ENCODE measurements at places on chromosomes 7 and 10.

- no peak for DNase-seq
Measured at GRCh38 chr7:155289107-155289506, 8.6 kb upstream of the INSIG1 start.

GRCh38 chr10:60974463-60975149 lies 30.6 kb upstream of the RHOBTB1 start:
- no peak for DNase-seq

GRCh38 chr7:79284211-79284610 lies 169.3 kb downstream of the MAGI2 start:
- DNase-seq: no peak

DNA sequence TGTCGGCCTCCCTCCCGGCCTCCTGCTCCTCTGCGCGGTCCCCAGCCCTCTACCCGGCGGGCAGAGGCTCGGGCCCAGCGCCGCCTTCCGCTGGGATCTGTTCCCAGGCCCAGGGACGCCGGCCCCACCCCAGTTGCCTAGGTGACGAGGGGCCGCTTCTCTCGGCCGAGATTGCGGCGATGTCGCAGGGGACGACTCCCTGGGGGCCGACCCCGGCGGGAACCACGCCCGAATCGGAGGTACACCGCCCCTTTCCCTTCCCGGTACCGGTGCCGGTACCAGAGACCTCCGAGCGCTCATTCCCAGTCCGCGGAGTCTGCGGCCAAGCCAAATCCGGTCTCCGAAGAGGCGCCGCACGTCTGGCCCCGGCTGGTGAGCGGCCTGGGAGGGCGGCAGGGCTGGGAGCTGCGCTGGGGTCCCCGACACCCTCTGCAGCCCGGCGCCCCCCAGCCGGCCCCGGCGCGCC lies at the start of gene CABCOCO1:
TSS of gene CABCOCO1 (plus strand) at position 136 of the 466 bp plus-strand sequence. CDS start at position 180, 44 bp downstream.
- no peak for DNase-seq

DNA sequence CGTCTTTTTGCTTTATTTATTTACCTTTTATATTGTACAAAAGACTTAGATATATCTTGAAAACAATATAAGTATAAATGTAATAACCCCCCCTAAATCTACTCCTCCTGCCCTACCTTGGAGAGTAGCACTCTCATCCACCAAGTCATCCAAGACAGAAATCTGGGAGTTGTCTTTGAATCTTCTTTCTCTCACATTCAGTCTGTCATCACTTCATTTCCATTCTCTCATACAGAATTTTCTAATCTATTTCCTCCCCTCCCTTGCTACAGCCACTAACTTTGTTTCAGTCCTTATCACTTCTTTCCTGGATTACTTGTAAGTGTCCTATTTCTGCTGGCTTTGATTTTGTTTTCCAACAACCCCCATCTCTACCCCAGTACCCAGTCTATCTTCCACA lies 170.6 kb downstream of the SEMA3D start:
- no peak for DNase-seq

DNA sequence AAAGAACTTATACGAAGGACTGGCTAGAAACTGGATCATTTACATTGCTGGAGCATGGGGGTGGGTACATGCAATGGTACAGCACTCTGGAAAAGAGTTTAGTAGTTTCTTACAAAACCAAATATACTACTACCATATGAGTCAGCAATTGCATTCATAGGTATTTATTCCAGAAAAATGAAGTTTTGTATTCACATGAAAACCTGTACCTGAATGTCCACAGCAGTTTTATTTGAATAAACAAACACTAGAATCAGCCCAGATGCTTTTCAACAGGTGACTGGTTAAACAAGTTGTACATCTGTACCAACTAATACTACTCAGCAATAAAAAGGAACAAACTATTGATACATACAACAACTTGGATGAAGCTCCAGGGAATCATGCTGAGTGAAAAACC lies 3.4 kb downstream of the SCIN start:
- DNase-seq: no peak

DNA sequence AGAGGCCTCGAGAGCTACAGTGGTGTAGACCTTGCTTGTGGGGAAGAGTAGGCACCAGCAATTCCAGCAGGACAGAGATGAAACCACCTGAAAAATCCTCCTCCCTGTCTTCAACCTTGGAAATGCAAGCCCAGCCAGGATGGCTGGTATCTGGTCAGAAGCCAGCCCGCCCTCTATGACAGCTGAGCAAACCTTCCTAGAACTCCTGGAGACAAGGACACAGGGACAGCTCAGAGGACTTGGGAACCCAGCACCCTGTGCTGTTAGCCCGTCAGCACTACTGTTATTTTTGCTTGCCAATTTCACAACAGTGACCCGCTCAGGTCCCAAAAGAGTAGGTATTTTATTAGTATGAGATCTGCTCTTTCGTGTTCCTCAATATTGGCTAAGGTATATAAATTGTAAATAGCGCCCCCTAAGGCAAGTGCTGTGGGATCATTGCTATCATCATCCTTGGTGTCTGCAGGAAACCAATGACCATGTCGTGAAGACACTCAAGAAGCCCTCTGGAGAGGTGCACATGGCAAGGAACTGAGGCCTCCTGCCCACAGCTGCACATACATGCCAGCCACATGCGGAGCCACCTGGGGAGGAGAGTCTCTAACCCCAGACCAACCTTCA lies 156.5 kb upstream of the CHST15 start:
- DNase-seq: no peak

GRCh38 chr7:6172910-6173295 lies 99.5 kb downstream of the CYTH3 start:
- no peak for DNase-seq

- DNase-seq: no peak
Measured at GRCh38 chr7:75072981-75073283, 670 bp downstream of the RCC1L start.

- DNase-seq: no peak
Measured at GRCh38 chr7:73974101-73974947, 53.6 kb upstream of the ELN start.

- no peak for DNase-seq
Measured at GRCh38 chr7:135733603-135734342, 5.8 kb upstream of the SLC13A4 start.

- no peak for DNase-seq
Measured at GRCh38 chr7:81231301-81231838, 312.5 kb upstream of the SEMA3C start.

DNA sequence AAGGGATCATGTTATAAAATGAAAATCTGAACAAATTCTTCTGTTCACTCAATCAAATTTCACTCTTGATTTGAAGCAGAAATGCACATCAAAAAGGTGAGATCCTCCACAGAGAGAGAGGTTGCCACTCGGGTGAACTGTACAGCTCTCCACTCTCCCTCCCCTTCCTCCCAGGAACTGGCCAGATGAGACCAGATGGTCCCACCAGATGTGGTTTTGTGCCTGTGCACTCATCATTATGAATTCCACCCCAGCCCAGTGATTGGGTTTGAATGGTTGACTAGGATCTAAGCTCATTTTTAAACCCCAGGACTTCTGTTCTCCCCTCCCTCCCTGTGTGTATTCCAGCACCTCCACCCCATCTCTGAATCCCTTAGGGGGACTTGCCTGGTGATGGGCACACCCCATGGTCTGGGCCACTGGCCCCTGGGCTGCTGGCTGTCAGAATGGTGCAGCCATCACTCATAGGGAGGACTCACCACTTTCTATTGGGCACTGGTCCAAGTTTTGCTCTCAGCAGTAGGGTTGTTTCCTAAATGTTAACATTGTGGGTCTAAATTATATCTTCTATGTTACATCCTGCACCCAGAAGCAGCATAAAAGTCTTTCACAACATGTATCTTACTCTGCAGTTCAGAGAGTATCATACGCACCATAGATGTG lies 393.1 kb downstream of the TNS3 start:
- DNase-seq: no peak

- DNase-seq: no peak
Measured at GRCh38 chr7:151695951-151696541, 176.4 kb upstream of the RHEB start.

GRCh38 chr10:4545062-4545461 lies 280.9 kb upstream of the AKR1E2 start:
- no peak for DNase-seq

GRCh38 chr10:13183625-13184024 lies 22.3 kb downstream of the MCM10 start:
- no peak for DNase-seq

GRCh38 chr7:127514499-127514898 lies 70.9 kb downstream of the GCC1 start:
- DNase-seq: no peak

- DNase-seq: peak; percentile 50
Measured at GRCh38 chr10:132443605-132443982, 46.6 kb downstream of the PWWP2B start.

DNA sequence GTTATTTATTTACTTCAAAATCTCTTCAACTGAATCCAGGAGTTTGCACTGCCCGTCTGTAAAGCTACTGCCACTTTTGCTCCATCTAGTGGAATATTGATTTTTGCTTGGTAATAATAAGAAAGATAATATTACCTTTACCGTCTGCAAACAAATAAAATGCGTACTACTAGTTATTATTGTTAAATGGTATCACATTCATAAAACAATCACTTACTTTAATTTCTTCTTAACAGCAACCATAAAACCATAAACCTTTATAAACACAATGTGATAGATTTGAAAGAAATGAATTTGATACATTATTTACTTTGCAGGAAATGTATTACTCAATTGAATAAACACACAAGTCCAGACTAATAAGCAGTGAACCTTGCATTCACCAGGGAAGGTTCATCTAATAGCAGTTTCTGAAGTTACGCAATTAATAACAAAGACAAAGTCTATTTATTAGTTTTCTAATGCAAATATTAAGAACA lies 6.4 kb downstream of the AGMO start:
- no peak for DNase-seq

GRCh38 chr10:46240684-46241565 lies 45.9 kb upstream of the ANTXRL start:
- DNase-seq: no peak

GRCh38 chr7:155868955-155869783 lies 56.9 kb upstream of the SHH start:
- no peak for DNase-seq

- DNase-seq: no peak
Measured at GRCh38 chr10:44393051-44393630, 8.2 kb upstream of the CXCL12 start.

GRCh38 chr10:87508837-87509236 lies 4.1 kb downstream of the MINPP1 start:
- DNase-seq: no peak

DNA sequence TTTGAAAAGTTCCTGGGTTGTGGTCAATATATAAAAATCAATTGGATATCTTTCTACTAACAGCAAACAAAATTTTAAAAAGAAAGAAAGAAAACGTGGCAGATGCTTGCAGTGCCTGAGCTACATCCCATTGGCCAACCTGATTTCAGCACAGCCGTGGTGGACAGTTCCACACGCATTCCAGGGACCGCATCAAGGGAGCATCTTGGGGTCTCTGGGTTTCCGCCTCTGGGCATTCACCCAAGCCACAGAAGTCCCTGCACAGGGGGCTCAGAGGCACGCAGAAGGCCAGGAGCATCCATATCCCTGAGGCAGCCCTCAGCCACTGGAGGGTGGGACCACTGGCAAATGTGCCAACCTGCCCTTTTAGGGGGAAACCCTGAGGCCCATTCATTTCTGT lies 254.5 kb upstream of the RNF32 start:
- no peak for DNase-seq

- DNase-seq: no peak
Measured at GRCh38 chr7:73429215-73429614, 4.4 kb upstream of the FZD9 start.

GRCh38 chr7:38169847-38170246 lies 8.2 kb upstream of the STARD3NL start:
- no peak for DNase-seq

GRCh38 chr7:78149787-78150186 lies 351.2 kb downstream of the PHTF2 start:
- no peak for DNase-seq

GRCh38 chr7:90626013-90626412 lies 29.9 kb downstream of the CDK14 start:
- DNase-seq: no peak

GRCh38 chr7:130869918-130870317 lies 135.9 kb upstream of the KLF14 start:
- DNase-seq: no peak

- no peak for DNase-seq
Measured at GRCh38 chr10:124709861-124710260, 34.3 kb downstream of the FAM53B start.

GRCh38 chr7:158110661-158111048 lies 477.0 kb downstream of the PTPRN2 start:
- DNase-seq: no peak

- no peak for DNase-seq
Measured at GRCh38 chr7:81725812-81726127, 44.1 kb downstream of the HGF start.

- DNase-seq: no peak
Measured at GRCh38 chr10:121823993-121824463, 103.8 kb downstream of the ATE1 start.

DNA sequence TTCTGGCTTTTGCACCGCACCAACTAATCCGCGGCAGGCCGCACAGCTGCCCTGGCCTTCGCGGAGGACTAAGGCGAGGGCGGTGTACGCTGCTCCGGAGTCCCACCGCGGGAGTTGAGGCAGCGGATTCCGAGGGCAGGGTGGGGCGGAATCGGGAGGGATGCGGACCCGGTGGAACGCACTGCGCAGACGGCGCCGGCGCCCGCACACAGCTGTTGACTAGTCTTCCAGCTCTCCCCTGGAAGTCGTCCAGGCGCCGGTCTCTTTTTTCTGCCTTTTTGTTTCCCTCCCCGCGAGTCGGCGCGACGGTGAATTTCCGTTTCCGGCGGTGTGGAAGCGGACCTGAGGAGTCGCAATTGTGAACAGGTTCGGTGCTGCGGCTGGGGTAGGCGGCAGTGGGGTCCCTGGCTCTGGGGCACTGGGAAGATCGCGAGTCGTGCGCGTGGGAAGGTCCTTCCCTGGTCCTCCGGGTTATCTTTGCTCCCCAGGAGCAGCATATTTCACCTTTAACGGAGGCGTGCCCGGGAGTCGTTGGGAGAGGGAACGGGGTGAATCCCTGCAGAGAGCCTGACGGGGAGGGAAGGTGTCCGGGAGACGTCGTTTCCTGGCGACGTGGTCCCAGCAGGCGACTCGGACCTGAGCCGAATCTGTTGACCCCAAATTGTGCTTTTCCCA lies at the start of gene ASAH2B:
TSS of gene ASAH2B (plus strand) at position 319 of the 675 bp plus-strand sequence. CDS start 5,195 bp downstream, outside the sequence.
- peak; percentile 49 for DNase-seq

DNA sequence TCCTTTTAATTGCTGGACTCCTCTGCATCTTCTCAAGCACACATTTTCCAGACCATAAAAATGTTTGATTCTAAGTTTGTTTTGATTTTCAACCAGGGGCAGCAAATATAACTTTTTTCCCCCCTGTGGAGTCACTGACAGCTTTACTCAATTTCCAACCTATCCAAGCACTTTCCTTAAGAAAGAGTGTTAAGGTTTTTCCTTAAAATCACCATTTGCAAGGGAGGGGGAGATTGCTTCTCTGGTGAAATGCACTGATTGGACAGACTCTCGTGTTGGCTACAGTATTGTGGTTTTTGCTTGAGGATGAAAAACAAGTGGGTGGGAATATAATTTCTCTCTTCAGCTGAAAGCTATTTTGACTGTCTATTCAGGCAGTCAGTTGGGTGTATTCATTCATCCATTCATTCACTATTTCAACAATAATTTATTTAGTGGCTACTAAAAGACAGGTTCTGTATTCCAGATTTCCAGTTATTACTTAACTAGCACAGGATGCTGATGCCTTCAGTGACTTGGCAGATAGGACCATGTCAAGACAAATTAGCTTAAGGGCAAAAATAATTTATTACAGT lies 146.3 kb downstream of the BAMBI start:
- DNase-seq: no peak
